ENCODE measurements at places on chromosomes 5 and 9.

GRCh38 chr9:94031380-94031779 is 52.9 kb upstream of the PTPDC1 start:
- peaks cover 3% of the 10 kb centered on the region for H3K36me3 ChIP-seq
- peaks cover 4% of the 10 kb centered on the region for H3K27me3 ChIP-seq
- H3K4me1 ChIP-seq = peaks cover 14% of the 10 kb centered on the region
- H3K27ac ChIP-seq = peak overlapping the region; percentile 57
- H3K4me3 ChIP-seq = peak overlapping the region; percentile 83

- H3K4me3 ChIP-seq = peak overlapping the region; percentile 90
- peaks cover 67% of the 10 kb centered on the region for H3K4me1 ChIP-seq
- DNase-seq = peak; percentile 95
- H3K36me3 ChIP-seq = peaks cover 64% of the 10 kb centered on the region
- H3K27me3 ChIP-seq = no peaks in the 10 kb centered on the region
These were observed 790 bp downstream of the PHF19 start for GRCh38 chr9:120875954-120876841.

DNA sequence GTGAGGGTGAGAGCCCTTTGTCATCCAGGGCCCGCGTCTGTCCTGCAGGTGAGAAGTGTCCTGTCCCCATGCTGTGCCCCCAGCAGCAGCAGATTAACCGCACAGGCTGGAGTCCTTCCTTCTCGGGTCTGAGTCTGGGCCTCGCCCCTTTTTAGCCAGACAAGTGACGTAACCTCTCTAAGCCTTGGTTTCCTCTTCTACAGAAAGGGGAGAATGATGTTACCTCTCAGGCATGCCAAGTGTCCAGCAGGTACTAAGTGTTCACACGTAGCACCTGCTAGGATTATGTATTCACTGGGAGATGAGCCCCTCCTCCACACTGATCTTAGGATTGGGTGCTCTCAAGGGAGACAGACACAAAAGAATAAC is 6.9 kb downstream of the NEURL1B start:
- H3K4me3 ChIP-seq = no peak overlapping the region
- H3K36me3 ChIP-seq = no peaks in the 10 kb centered on the region
- H3K27ac ChIP-seq = no peak overlapping the region
- H3K27me3 ChIP-seq = peaks cover 26% of the 10 kb centered on the region

DNA sequence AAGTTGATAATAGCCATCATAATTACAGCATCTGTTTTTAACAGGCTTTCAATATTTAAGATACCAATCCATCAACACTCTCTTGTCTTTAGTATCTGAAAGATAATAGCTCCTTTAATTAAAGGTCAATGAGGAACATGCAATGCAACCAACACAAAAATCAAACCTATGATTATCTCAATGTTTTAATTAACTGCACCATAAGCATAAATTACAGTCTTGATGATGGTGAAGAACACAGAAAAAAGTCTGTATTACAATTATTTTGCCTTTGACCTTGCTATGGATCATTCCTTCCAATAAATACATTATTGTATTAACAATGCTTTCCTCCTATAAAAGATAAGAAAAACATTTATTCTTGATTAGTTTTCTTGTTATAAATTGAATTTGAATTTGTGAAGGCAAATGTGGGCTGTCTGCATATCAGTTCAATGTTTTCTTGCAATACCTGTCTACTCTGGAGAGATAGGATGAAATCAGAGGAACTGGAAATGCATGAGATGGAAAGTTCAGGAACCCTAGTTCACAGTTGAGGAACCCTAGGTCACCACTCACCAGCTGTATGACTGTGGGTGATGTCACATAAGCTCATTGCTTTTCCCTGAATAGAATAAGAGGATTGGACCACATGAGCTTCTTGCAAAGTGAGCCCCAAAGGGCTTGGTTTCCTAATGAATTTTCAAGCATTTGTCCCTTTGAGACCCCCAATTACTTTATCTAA is 58.5 kb upstream of the ANXA1 start:
- H3K4me1 ChIP-seq = peaks cover 2% of the 10 kb centered on the region
- no peak overlapping the region for H3K4me3 ChIP-seq
- H3K27me3 ChIP-seq = peaks cover 11% of the 10 kb centered on the region
- H3K36me3 ChIP-seq = no peaks in the 10 kb centered on the region
- no peak for DNase-seq
- H3K27ac ChIP-seq = no peak overlapping the region

DNA sequence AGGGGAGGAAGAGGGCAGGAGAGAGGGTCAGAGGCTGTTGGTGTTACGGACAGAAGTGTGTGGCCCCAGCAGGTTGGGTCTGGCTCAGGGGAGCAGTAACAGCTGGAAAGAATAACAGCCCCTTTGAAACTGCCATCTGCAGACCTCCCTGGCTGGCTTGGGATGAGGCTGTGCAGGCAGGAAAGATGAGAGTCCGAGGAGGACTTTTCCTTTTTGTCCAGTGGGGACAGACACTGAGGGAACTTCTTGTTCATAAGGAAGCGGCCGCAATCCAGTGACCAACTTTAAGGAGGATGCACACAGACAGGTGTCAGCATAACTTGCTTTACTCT is 14.8 kb upstream of the PLEKHG4B start:
- DNase-seq = no peak
- no peaks in the 10 kb centered on the region for H3K36me3 ChIP-seq
- H3K27ac ChIP-seq = no peak overlapping the region
- no peak overlapping the region for H3K4me3 ChIP-seq

DNA sequence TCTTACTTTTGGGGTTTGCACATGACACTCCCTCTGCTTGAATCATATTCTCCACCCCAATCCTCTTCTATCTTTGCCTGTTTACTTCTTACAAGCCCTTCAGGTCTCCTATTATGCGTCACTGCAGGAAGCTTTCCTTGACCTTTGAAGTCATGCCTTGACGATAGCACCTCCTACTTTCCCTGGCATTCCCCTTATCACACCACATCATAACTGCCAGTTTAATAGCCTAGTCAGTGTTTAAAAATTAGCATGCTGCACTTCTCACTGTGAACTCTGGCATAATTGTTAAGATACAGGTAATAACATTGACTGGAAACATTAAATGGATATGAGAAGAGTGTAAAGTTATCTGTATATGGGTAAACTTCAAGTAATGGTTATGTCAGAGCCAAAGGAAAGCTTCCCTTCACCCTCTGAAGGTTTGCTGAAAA is 37.1 kb upstream of the CEP120 start:
- peak overlapping the region; percentile 0 for H3K27ac ChIP-seq
- peak; percentile 68 for DNase-seq
- H3K4me3 ChIP-seq = no peak overlapping the region
- H3K27me3 ChIP-seq = peaks cover 3% of the 10 kb centered on the region
- no peaks in the 10 kb centered on the region for H3K36me3 ChIP-seq

GRCh38 chr9:120608421-120608820 is 28.5 kb upstream of the CDK5RAP2 start:
- no peak for DNase-seq
- H3K4me1 ChIP-seq = no peaks in the 10 kb centered on the region
- H3K36me3 ChIP-seq = peaks cover 5% of the 10 kb centered on the region
- H3K4me3 ChIP-seq = no peak overlapping the region
- no peak overlapping the region for H3K27ac ChIP-seq

GRCh38 chr5:140317859-140318258 is 15.0 kb upstream of the PFDN1 start:
- no peak overlapping the region for H3K4me3 ChIP-seq
- no peak overlapping the region for H3K27ac ChIP-seq
- no peaks in the 10 kb centered on the region for H3K27me3 ChIP-seq

DNA sequence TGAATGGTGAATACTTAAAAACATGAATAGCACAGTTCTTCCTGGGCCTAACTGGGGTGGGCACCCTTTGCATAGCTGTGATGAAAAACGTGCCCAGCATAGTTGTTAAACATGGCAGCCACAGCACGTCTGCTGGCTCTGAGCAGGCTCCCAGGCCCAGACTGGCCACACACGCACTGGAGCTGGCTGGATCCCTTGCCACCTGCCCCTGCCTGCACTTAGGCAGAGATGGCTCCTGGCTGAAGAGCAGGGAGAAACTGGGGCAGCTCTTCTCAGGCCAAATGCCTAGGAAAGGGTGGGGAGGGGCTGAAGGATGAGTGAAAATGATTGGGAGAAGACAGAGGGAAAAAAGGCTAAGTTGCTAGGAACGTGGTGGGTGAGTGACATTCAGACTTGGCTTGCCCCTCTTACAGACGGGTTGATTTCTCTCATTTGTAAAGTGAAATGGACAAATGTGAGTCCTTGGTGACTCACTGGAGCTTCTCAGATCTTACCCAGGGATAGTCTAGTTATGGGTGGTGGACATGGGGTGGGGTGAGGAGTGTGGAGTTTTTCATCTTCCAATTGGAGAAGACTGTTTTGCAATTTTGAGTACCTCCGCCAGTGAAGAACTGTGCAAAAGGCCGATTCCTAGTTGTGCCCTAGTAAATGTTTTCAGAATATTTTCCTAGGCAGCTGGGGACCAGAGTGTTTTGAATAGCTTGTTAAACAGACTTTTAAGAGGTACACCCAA is 42.4 kb downstream of the TRIO start:
- no peak overlapping the region for H3K27ac ChIP-seq
- H3K4me3 ChIP-seq = no peak overlapping the region
- DNase-seq = no peak
- H3K4me1 ChIP-seq = no peaks in the 10 kb centered on the region
- H3K36me3 ChIP-seq = no peaks in the 10 kb centered on the region

DNA sequence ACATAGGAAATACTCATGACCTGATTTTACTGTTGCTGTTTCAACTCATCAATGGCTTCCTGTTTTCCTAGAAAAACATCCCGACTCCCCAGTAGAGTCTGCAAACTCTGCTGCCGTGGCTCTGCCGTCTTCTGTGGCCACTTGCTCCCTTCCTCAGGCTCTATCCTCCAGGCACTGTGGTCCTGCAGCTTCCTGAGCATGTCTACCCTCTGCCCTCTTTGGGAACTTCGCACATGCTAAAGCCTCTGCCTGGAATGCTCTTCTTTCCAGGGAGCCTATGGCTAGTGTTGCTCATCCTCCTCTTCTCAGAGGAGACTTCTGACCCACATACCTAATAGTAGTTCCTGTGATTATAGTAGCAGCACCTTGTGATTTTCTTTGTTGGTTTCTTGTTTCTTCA is 256.9 kb downstream of the MAN2A1 start:
- H3K27ac ChIP-seq = no peak overlapping the region
- H3K36me3 ChIP-seq = no peaks in the 10 kb centered on the region

- H3K4me1 ChIP-seq = peaks cover 34% of the 10 kb centered on the region
- H3K27ac ChIP-seq = peak overlapping the region; percentile 87
- peak overlapping the region; percentile 84 for H3K4me3 ChIP-seq
- peaks cover 33% of the 10 kb centered on the region for H3K36me3 ChIP-seq
These were observed 120.4 kb downstream of the RAPGEF6 start for GRCh38 chr5:131514316-131515283.

DNA sequence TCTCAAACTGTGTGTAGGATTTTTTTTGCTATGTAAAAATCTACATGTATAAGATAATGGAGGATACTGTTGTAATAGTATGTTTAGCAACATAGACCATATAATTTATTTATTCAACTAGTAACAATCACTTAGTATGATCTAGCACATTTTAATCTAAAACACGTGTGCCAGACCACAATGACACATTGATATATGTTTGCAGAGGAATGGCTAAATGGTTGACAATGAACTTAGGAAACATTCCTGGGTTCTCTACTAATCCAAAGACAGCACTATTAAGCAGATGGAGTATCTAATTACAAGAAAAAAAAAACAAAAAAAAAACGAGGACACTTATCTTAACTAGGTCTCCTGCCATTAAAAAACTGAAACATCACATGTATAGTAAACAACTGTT is 261.7 kb upstream of the PAPPA start:
- H3K4me1 ChIP-seq = no peaks in the 10 kb centered on the region
- H3K36me3 ChIP-seq = no peaks in the 10 kb centered on the region
- no peak overlapping the region for H3K27ac ChIP-seq
- H3K27me3 ChIP-seq = no peaks in the 10 kb centered on the region

GRCh38 chr5:136043968-136044610 is 15.3 kb downstream of the TGFBI start:
- H3K36me3 ChIP-seq = no peaks in the 10 kb centered on the region
- peaks cover 11% of the 10 kb centered on the region for H3K27me3 ChIP-seq
- H3K4me1 ChIP-seq = peaks cover 7% of the 10 kb centered on the region
- no peak overlapping the region for H3K4me3 ChIP-seq
- DNase-seq = no peak

DNA sequence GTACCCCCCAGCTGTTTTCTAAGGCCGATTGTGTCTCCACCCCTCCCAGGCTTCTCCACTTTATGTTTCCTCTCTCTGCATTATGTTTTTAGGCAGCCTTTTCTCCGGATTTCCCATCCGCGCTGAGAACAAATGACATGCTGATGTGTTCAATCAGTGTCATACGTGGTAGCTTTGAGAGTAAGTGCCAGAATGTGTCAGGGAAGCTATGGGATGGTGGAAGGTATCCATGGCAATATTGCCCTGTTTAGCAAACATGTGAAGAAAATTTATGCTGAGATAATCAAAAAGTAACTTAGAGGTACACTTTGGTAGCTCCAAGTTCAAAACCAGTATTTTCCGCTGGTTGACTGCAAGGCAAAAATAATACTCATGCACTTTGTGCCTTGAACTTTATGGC is 36.6 kb upstream of the LECT2 start:
- H3K27me3 ChIP-seq = peaks cover 3% of the 10 kb centered on the region
- H3K4me3 ChIP-seq = no peak overlapping the region
- no peak for DNase-seq
- no peaks in the 10 kb centered on the region for H3K36me3 ChIP-seq

- no peaks in the 10 kb centered on the region for H3K4me1 ChIP-seq
- H3K4me3 ChIP-seq = no peak overlapping the region
- H3K27me3 ChIP-seq = peaks cover 2% of the 10 kb centered on the region
- no peak for DNase-seq
These were observed 56.1 kb upstream of the NRARP start for GRCh38 chr9:137358126-137358525.

DNA sequence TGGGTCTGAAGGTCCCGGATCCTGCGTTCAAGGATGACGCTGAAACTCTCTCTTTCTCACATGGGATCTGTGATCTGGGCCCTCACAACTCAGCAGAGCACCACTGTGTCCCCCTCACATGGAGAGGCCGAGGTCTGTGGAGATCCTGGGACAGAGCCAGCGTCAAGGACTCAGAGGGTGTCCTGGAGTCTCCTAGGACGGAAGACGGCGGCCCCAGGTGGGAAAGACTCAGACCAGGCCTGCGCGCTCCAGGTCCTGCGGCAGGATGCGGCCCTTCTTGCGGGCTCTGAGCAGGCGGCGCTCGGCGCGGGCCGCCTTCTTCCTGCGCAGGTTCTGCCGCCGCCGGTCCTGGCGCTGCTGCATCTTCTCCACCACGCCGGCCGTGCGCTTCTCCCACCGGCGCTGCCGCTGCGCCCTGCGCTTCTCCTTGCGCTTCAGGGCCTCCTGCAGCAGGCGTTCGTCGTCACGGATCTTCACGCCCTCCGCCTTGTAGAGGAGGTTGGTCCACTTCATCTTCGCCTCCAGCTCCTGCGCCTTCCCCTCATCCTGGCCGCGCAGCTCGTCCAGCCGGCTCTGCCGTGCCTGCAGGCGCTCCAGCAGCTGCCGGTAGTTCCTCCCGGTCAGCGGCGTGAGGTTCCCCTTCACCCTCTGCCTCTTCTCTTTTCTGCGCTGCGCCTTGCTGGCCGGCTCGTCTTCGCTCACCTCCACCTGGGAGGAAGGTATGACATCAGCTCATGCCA is 4.2 kb downstream of the SURF6 start:
- no peak for DNase-seq
- H3K27me3 ChIP-seq = no peaks in the 10 kb centered on the region
- no peak overlapping the region for H3K4me3 ChIP-seq
- H3K27ac ChIP-seq = no peak overlapping the region
- peaks cover 14% of the 10 kb centered on the region for H3K4me1 ChIP-seq

Measured in T-helper 2 cell treated with Interferon-gamma antibody and Interleukin-4, amounts not matched to agents 5 μg/mL and 100 μg/mL, for 36 hours (primary cell).